Vagina (tissue), 2 donors: ENCODE measurements at places on chromosomes 6 and 20.

DNA sequence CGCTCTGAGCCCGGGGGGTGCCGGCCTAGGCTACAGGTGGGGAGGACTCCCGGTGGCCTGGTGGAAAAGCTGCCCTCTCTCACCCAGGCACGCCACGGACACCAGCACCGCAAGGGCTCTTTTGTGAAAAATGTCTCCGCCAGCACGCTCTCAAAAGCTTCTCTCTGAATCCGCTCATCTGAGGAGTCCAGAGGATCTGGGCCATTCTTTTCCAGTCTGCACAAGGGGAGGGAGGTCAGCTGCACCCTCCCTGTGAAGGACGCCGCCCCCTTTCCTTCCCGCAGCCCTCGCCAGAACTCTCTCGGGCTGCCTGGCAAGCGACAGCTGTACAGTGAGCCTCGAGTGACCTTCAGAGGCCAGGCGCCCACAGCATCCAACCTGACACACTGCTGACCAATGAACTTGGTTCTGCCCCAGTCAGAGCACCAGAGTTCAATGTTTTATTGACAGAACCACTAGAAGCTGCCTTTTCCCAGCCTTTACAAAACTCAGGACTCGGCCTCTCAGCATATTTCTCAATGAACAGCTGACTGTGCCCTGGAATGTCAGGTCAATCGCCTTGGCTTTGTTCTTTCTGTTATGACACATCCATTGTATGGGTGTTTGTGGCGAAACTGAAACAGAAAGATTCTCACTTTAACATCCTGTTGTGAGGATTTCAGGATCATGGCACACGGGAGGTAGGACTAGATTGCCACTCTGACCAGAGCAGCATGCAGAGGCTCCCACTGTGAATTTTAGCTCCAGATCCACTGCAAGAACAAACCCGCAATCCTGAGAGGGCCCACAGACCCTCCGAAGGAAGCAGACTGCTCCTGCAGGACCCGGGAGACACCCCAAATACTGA is 26.7 kb downstream of the SERPINB9 start:
- DNase-seq: no peak

GRCh38 chr6:108793516-108794251 is 54.5 kb upstream of the ARMC2 start:
- no peak for DNase-seq

DNA sequence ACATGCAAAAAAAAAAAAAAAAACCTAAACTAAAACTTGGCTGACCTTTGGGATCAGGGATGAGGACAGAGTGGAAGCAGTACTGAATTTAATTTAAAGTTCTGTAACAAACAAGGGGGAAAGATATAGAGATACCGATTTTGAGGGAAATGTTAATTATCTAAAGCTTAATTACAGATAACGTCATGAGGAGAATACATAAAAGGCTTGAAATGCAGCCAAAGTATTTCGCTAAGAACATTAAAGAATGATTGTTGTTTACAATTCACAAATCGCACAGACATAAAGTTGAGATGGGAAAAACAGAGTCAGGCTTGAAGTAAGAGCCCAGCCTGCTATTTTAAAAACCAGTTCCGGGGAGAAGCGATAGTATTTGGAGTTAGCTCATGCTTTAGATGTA is 208.0 kb upstream of the SASH1 start:
- DNase-seq: no peak

GRCh38 chr6:14734416-14735340 is 511.2 kb upstream of the JARID2 start:
- no peak for DNase-seq

GRCh38 chr6:18629571-18629970 is 242.4 kb downstream of the RNF144B start:
- DNase-seq: no peak

- DNase-seq: no peak
These were observed 25.7 kb downstream of the MYCT1 start for GRCh38 chr6:152723398-152723797.

DNA sequence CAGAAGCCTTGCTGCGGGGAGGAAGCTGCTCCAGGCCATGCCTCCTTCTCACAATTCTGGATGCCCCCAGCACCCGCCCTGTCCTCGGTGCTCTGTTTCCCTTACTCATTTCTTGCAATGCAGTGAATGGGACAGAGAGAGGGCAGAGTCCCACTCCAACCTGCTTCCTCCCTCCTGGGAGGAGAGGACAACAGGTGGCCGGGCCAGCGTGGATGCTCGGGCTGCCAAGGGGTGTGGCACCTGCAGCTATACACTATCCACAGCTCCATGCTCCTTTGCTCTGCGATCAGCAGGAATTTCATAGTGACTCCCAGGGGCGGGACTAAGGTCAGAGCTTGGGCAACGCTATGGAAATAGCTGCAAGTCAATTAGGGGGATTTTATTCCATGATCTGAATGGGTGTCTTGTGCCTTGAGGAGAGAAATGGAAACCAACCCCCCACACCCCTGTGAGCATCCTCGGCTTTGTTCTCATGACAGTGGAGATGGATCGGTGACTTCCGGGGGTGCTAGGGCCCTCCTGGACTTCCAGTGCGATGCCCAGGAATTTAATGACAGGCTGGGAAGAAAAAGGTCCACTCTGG is 192.5 kb downstream of the MYLK4 start:
- DNase-seq: no peak

GRCh38 chr6:17630511-17631073 is 30.5 kb downstream of the FAM8A1 start:
- DNase-seq: no peak

DNA sequence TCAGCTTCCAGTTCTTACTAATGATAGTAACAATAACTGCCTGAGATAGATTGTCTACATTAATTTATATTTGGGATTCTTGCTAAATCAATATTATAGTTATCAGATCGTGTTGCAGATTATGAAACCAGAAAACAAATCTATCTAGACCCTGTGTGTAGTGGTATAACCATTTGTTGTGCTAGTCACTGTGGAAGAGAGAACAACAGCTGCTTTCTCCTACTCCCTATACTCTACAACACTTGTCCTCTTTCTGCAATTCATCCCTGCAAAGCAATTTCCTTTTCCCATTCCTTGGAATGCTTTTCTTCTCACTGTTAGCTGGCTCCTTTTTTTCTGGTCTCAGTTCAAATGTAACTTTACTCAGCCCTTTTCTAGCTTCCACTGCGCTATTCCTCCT is 8.3 kb downstream of the COX7A2 start:
- no peak for DNase-seq

- no peak for DNase-seq
These were observed 116.6 kb upstream of the STXBP5 start for GRCh38 chr6:147087641-147088040.

DNA sequence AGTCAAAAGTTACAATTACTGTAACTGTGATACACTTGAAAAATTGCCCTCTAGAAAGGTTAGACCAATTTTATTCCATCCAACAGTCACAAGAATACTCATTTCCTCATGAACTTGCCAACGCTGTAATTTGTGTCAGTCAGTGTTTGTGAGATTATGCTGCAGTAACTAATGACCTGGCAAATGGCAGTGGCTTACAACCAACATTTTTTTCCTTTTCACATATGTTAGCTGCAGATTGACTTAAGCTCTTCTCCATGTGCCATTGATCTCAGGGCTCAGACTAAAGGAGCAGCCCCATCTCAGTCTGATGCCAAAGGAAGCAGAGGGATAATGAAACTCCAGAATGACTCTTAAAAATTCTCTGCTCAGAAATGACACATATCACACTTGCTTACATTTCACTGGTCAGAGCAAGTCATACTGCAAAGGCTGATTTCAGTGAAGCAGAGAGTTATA is 92.3 kb upstream of the ELOVL5 start:
- DNase-seq: no peak

DNA sequence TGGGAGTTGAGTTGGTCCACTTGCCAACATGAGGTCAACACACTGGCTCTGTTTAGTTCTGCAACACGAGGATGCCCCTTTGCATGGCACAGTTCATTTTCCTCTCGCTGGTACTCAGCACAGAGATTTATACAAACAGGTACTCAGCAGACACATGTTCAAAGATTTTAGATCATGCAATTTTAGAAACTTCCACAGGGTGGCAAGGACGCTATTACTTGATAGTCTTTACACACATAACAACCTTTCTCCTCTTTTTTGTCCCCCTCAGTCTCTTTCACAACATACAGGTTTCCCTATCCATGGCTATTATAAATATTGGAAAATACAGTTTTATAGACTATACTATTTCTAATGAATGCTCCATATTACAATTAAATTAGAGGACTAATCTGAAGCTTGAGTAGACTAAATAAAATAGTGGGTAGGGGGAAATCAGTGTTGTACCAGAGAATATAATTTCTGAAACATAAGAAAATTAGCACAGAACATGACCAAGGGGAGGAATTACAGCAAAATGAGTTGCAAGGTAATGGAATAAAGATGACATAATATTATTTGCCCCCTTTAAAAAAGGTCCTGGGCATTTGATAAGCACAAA is 331.8 kb upstream of the BTBD3 start:
- DNase-seq: no peak

- DNase-seq: no peak
These were observed 722.0 kb upstream of the FLRT3 start for GRCh38 chr20:15059438-15059837.

DNA sequence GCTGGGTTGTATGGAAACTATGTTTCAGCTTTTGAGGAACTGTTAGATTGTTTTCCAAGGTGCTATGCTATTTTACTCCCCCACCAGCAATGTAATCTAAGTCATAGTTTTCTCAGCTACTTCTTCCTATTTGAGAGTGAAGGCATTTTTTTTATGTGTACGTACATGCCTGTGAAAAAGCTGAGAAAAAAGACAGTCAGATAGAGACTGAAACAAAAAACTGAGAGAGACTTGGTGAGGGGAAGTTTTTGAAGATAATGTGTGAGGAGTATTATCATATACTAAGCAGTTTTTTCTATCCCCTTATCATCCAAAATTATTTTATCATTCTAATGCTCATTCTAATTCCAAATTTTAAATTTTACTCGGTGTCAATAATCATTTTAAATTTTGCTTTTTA is 780.0 kb downstream of the BCKDHB start:
- no peak for DNase-seq

- DNase-seq: no peak
These were observed 70.2 kb downstream of the TENT5A start for GRCh38 chr6:81682235-81682795.

- no peak for DNase-seq
These were observed 64.1 kb upstream of the TGM3 start for GRCh38 chr20:2231701-2232100.

DNA sequence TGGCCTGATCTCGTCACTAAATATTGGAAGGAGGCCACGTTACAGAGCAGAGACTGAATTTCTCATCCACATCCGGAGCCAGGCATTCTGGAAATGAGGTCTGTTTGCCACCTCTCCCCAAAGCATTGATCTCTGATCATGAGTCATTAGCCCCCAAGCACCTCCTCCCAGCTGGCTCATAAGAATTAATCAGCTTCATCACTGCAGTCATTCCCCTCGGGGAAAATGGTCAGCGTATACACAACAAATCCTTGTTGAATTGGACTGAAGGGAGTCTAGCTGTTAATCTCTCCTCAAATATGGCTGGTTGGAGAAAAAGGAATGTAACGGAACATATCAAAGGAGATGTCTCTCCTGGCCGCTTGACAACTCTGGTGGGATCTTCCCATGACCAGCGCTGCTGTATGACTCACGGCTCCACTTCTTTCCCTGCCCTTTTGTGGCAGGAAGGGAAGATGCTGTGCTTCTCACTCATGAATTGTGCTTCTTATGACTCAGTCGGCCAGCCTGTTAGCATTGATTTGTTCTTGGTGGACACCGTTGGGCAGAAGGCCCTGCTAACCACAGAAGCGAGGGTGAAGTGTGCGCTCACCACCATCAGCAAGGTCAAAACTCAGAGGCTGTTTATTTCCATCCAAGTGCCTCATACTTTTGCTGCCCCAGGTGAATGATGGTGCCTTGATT is 76.7 kb downstream of the RNF182 start:
- DNase-seq: no peak

DNA sequence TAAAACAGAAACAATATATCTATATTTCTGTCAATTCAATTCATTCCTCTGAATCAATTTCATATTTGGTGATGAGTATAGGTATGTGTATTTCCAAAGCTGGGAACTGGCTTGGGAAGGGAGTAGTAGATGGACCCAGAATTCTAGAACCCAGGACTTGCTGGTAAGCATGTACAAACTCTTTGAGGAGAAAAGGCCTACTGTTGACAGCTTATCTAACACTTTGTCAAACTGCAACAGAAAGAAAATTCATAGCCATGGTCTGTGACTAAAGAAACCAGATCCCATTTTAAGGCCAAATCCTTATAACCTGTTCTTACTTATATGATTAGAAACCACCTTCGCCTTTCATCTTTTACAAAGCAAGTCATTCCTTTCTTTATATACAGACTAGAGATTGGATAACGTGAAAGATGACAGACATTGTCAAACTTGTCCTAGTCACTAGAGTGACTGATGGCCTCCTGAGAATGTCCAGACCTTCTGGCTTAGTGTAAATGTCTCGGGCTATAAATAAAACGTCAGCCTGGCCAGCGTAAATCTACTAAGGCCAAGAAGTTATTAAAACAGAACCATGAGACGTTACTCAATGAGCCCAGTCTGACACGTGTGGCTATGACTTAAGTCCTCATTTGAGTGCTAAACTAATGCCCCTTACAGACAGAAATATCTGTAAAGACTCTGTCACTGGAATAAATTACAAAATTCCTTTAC is 152.3 kb downstream of the ALDH8A1 start:
- no peak for DNase-seq

- no peak for DNase-seq
These were observed 650 bp upstream of the CD2AP start for GRCh38 chr6:47476781-47477496.

DNA sequence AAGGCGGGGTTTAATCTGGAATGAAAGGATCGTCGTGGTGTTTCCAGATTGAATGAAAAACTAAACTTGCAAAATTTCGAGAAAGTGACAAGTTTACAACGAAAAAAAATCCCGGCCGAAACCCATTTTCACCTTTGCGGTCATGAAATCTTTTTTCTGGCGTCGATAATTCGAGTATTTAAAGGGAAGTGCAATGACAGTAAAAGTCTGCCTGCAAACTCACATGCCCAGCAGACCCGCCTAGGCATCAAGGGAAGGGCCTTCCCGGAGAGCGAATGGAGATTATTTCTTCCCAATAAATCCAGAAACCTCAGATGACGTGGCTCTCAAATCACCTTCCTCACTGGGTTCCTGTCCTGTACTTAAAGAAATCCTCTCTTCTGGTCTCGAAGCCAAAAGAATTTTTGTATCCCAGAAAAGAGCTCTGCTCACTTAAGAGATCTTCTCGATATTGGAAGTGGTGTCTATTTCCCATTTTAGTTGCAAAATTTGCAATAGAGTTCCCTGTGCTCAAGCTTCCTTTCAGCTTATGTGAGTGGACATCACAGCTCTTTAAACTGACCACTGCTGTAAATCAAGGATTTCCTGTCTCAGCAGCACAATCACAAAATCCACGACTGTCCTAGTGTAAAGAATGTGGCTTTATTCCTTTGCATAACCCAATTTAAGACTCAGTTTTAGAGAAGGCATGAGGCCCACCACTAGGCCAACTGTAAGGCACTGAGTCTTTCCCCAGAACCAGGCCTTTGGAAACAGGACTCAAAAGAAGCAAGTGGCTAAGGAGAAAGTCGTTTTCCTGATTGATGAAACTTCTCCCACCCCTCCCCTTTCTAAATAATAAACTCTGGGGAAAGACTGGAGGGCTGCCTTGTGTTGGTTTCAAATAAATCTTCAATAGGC is 3.9 kb downstream of the OLIG3 start:
- DNase-seq: no peak

GRCh38 chr20:4052139-4052480 is 36.8 kb upstream of the RNF24 start:
- no peak for DNase-seq
